Vagina (tissue), 2 donors: ENCODE measurements at places on chromosomes 7 and 10.
A peak's percentile ranks its signal among the peaks of the same experiment; 100 is the strongest.

DNA sequence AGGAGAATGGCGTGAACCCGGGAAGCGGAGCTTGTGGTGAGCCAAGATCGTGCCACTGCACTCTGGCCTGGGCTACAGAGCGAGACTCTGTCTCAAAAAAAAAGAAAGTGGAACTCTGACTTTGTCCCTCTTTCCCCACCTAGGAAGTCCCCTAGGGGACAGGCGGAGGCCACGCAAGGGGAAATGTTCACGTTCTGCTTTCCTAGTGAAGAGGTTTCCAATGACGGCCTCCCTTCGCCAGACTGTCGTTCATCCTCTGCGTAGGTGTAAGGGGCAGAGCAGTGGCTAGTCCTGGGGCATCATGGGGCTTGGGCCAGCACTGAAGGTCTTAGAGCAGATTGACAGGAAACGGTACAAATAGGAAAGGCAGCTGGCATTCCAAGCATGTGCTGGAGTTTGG lies 30.6 kb downstream of the SUFU start:
- no peak for DNase-seq

DNA sequence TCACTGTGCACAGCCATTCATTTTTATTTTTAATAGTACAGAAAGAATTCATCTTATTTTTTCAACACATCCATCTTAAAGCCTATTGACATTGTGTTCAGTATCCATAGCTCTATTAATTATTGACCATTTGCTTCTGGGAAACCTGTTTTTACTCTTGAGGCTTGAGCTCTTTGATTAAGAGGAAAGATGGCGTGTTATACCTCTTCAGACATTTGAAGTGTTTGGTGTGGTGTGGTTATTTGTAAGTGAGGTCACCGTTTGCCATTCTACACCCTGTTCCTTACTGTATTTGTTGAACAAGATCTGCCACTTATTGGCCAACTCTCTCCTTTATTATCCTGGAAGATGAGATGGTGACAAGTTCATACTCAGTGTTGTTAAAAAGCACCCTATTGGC lies 18.4 kb downstream of the C7orf57 start:
- DNase-seq = no peak

- no peak for DNase-seq
These were observed 175.1 kb downstream of the NEURL1 start for GRCh38 chr10:103668351-103669242.

DNA sequence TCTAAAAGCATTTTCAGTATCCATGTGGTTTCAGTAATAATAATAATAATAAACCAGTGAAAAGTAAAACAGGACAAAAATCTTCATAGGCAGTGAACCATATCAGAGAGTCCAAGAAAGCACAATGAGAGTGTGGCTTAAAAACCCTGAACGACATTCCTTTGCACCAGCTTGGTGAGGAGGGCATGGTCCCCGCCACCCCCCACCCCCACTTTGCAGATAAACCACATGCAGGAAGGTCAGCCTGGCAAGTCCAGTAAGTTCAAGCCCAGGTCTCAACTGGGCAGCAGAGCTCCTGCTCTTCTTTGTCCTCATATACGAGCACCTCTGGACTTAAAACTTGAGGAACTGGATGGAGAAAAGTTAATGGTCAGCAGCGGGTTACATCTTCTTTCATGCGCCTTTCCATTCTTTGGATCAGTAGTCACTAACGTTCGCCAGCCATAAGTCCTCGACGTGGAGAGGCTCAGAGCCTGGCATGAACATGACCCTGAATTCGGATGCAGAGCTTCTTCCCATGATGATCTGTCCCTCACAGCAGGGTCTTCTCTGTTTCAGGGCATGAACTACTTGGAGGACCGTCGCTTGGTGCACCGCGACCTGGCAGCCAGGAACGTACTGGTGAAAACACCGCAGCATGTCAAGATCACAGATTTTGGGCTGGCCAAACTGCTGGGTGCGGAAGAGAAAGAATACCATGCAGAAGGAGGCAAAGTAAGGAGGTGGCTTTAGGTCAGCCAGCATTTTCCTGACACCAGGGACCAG lies 172.5 kb downstream of the EGFR start:
- DNase-seq = peak; percentile 84

- DNase-seq = peak; percentile 93
These were observed 5.5 kb upstream of the OPN4 start for GRCh38 chr10:86648704-86649427.

GRCh38 chr7:55044371-55044717 lies 25.5 kb downstream of the EGFR start:
- no peak for DNase-seq

- no peak for DNase-seq
These were observed 39.1 kb upstream of the TMEM236 start for GRCh38 chr10:17712717-17713471.

DNA sequence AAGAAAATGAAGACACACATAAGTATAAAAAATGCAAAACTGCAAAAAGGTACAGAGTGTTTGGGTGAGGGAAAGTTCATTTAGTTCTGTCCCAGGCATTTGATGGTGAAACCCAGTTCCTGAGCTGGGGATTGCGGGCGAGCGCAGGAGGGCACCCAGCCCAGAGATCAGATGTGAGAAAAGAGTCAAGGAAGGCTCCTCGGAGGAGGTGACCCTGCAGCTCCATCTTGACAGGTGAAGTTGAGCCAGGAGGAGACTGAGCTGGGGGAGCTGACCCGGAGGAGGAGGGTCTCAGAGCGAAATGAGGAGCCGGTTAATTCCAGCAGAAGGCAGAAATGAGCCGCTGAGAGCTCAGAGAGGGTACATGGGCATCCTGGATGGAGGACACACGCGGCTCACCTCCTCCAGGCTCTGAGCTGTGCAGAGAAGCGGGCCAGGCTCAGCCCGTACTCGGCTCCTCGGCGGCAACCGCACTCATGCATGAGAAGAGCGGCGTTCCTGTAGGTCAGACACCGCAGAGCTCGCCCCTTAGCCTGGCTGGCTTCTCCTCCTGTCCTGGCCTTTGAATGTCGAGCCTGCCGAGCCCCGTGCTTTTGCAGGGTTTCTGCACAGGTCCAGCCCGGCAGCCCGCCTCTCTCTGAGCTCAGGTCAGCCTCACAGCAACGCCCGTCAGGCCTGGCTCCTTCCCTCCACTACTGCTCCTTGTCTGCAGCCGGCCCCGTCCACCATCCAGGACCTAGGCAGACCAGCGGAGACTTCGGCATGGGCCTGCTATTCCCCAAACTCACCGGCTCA lies 9.5 kb upstream of the RAMP3 start:
- no peak for DNase-seq

DNA sequence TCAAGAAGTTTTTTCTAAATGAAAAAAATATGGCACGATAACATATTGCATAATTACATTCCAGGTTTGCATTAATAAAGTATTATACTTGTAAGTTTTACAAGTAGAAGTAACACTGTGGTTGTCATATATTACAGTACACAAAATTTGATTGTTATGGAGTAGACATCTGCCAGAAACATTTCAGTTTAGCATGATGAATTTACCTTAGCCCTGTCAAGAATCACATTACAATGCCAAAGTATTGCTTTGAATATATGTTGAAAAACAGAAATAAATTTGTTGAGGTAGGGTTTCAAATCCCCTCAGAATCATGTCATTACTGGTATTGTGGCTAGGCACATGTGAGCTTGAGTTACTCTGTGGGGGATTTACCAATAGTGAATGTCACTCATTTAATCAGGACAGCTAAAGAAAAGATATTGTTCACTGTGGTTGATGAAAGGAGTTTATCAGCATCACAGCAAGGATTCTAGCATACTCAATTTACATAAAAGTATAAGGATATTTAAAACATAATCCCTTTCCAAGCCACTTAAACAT lies 112.1 kb downstream of the MDFIC start:
- DNase-seq = no peak

- DNase-seq = no peak
These were observed 116.6 kb downstream of the KLF6 start for GRCh38 chr10:3668276-3668965.

GRCh38 chr10:20237091-20237570 lies 420.9 kb downstream of the PLXDC2 start:
- no peak for DNase-seq

DNA sequence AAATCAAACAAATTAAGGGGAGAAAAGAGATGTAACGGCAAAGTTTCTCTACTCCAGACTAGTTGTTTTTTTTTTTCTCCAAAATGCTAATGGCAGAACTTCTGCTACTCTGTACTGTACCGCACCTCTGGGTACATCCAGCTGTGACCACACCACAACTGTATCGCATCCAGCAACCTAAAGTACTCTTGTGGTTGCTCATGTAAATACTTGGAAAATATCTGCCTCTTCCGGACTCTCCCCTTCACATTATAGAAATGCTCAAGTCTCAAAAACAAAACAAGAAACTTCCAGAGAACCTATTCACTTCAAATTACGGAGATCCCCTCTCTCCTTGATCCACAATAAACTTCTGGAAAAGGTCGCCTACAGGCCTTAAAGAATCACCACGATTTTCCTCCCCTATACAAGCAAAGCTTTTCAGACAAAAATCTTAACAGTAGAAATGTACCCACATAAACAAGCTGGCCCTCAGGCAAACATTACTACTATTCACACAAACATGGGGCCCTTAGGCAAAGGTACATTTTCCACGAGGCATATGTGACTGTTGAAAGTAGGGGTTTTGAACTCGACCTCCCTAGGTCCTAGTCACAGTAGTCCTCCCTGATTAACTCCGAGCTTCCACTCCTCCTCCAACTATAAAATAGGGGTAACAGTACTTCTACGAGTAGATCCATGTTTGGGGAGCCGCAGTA lies 222.9 kb upstream of the MKLN1 start:
- DNase-seq = no peak

DNA sequence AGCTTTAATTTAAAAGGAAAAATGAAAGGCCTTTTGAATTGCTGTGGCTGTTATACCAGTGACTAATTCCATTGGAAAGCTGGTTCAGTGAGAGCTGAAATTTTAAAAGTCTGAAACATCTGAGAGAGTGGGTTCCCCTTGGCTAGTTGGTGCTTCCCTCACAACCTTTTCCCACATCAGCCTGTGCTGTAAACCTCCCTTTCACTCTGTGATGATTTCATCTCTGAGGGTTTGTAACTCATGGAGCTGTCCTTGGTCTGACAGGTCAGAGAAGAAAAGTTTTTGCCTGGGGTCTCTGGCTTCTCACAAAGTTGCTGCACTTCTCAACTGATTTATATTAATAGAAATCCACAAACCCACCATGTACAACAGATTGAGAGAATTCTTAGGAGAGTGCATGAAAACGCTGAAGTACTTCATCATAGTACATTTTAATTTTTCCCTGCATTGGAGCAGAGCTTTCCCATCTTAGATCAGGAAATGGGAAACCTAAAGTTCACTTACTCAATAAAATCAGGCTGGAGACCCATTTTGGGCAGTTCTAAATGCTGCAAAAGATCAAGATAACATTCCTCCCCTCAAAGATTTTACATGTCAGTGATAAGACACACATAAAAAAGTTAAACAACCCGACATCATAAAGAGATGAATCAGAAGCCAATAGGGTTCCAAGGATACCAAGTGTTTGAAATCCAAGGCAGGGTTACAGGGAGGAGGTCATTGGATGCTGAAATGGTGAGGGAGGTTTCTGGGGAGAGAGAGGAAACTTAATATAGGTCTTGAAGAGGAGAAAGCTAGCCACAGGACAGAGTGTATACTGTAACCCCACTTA lies 157.0 kb upstream of the MKLN1 start:
- no peak for DNase-seq

DNA sequence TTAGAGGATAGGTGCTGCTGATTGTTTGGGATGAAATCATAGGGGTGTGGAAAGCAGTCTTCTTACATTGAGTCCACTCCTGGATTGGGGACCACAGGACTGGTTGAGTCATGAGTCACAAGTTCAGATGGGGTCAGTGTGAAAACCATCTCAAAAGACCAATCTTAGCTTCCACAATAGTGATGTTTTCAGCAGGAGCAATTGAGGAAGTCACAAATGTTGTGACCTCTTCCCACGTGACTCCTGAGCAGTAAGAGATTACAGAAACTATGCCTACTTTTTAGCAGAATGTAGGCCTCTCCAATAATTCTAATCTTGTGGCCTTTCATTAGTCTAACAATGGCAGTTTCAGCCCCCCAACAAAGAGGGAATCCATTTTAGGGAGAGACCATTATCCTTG lies 256.9 kb upstream of the CDC14C start:
- DNase-seq = no peak

GRCh38 chr7:108348913-108349312 lies 107.3 kb downstream of the NRCAM start:
- DNase-seq = no peak

DNA sequence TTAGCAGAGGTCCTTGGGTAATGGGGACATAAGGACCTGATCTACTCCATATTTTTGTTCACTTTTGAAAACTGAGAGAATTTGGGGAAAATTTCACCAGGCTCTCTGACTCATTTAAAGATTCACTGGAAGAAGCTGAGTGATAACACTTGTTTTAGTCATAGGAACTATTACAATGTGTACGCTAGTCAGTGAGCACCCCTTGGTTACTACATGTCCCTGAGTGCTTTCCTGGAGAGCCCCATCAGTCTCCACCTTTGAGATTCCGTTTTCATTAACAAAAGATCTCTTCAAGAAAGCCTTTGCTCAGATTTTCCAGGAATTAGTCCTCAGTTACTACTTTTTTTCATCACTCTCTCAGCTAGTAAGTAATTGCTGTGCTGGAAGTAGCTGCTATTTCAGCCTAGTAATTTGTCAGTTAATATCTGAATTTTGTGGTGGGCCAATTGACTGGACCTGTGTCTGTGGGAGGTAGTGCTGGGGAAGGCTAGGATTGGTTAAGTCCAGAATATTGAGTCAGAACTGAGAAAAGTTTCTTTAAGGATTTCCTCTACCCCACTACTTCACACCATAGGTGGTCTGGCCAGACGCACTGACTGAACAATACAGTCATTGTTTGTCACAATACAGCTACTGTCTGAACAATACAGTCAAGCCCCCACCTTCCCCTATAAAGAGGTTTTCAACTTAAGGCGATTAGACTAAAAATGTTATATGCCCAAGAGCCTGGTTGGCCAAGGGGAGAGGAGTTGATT lies 235.0 kb downstream of the CCDC7 start:
- DNase-seq = no peak

- DNase-seq = no peak
These were observed 261.3 kb downstream of the SORCS1 start for GRCh38 chr10:106903180-106903579.

DNA sequence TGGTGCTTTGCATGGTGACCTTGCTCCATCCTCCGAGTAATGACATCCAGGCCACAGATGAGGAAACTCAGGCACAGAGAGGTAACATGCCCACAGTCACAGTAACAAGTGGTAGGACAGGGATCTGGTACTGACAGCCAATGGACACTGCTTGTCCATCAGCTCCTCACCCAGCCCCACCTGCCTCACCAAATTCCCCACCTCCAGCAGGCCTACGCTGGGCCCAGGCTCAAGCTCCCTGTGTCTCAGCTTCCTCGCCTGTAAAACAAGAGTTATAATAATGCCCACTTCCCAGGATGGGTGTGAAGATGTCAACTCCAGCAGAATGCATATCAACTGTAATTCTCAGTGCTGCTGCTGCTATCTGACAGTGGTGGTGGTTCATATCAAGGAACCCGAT lies 123.8 kb downstream of the GRID1 start:
- no peak for DNase-seq

GRCh38 chr10:95437669-95438068 lies 123.5 kb downstream of the SORBS1 start:
- DNase-seq = no peak
